Activated CD4-positive, alpha-beta T cell treated with anti-CD3 and anti-CD28 coated beads, Interleukin-2, amount 50 U/mL, for 1 hour (primary cell): ENCODE measurements at places on chromosomes 12 and 14.

DNA sequence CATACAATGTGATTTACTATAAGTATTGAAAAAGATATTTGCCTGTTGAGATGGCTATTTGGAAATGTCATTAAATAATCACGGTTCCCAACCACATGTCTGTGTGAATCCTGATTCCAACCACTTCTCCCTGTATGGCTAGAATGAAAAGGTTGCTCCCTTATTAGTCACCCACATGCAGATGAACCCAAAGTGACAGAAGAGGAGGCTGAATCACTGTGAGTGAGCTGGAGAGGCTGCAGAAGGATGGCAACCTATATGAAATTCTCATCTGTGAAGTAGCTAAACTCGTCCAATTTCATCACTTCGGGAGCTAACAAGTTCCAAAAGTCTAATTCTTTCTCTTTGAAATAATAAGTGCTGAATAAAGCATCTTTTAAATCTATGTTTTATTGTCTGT, 300.5 kb downstream of the PRKD1 start:
- DNase-seq: no peak

DNA sequence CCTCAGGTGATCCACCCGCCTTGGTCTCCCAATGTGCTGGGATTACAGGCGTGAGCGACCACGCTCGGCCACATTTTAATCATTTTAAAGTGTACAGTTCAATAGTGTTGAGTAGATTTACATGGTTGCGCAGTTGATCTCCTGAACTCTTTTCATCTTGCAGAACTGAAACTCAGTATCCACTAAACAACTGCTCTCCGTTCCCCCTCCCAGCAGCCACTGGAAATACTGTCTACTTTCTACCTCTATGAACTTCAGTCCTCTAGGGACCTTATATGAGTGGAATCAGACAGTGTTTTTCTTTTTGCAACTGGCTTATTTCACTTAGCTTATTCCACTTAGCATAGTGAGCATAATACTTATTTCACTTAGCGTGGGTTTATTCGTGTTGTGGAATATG, 53.7 kb downstream of the KCTD10 start:
- DNase-seq: no peak

GRCh38 chr12:121925358-121925695, 6.9 kb downstream of the CFAP251 start:
- DNase-seq: no peak

DNA sequence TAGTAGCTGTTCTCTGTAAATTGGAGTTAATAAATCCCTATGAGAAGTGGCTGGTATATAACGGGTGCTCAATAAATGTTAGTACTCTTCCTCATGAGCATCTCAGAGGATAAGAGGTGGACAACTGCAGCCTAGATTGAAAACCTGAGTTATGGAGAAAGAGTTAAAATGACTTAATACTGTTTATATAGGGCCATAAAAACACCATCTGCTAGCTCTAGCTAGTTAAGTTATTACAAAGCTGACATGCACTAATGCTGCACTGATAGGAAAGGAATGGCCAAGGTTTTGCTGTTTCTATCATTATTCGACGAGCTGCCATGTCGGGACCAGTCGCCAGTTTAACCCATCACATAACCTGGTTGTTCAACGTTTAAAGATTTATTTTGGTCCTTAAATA, 72.0 kb upstream of the SEL1L start:
- DNase-seq: no peak

DNA sequence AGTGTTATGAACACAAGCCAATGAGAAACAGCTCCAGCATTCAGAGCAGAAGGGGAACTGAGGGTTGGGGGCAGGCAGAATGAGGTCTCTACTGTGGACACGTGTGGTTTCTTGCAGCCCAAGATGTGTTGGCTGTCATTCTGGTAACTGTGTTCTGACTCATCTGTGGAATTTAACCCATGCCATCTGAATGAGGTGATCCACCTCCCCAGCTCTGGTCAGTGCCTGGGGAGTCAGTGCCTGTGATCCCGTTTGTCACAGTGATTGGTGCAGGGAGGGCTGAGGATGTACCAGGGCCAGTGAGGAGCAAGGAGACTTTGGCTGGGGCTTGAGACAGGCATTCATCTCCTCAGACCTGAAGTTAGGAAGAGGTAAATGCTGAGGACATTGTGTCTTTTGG, 216.8 kb downstream of the MSRB3 start:
- DNase-seq: no peak

DNA sequence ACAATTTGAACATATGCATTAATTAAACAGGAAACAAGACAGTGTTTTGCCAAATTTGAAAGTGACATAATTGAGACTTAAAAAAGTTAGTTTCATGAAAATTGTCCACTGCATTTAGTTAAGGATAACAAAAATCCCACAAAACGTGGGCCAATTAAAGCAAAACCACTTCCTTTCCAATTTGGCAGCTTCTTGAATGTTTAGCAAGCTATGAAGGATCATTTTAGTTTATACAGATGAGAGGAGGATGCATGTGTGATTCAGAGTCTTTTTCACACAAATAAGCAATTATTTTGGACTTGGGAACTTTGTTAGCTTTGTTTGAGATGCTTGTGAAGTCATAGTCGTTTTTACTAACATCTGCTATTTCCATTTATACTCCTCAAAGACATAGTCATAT, 109.6 kb downstream of the ATXN7L3B start:
- DNase-seq: no peak

GRCh38 chr14:79568594-79568993, 642.7 kb downstream of the DIO2 start:
- DNase-seq: no peak

DNA sequence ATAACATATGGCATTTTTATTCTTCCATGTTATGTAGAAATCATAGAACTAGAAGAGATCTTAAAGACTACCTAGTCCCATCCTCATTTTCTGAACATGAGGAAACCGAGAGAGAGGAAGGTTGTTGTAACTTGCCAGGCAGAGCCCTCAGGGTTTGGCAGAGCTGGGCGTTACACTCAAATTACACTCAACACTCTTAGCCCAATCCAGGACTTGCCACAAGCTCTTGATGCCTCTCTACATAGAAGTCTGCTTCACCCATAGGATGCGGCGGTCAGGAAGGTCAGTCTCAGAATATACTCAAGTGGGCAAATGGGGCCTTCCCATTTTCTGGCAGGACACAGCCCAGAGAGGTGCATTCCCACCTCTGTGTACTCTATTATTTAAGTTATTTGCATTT, 208.1 kb downstream of the ZFP36L1 start:
- no peak for DNase-seq

GRCh38 chr12:86681060-86681459, 424.9 kb upstream of the MGAT4C start:
- no peak for DNase-seq

- no peak for DNase-seq
Measured at GRCh38 chr14:51431033-51431709, 191.1 kb downstream of the TMX1 start.

- DNase-seq: no peak
Measured at GRCh38 chr12:133105620-133106019, 24.5 kb downstream of the ZNF891 start.

- DNase-seq: no peak
Measured at GRCh38 chr12:5139751-5140150, 96.1 kb downstream of the KCNA5 start.

- no peak for DNase-seq
Measured at GRCh38 chr14:96304956-96305355, 48.9 kb downstream of the BDKRB1 start.

GRCh38 chr12:11624116-11624515, 25.4 kb upstream of the ETV6 start:
- DNase-seq: no peak

DNA sequence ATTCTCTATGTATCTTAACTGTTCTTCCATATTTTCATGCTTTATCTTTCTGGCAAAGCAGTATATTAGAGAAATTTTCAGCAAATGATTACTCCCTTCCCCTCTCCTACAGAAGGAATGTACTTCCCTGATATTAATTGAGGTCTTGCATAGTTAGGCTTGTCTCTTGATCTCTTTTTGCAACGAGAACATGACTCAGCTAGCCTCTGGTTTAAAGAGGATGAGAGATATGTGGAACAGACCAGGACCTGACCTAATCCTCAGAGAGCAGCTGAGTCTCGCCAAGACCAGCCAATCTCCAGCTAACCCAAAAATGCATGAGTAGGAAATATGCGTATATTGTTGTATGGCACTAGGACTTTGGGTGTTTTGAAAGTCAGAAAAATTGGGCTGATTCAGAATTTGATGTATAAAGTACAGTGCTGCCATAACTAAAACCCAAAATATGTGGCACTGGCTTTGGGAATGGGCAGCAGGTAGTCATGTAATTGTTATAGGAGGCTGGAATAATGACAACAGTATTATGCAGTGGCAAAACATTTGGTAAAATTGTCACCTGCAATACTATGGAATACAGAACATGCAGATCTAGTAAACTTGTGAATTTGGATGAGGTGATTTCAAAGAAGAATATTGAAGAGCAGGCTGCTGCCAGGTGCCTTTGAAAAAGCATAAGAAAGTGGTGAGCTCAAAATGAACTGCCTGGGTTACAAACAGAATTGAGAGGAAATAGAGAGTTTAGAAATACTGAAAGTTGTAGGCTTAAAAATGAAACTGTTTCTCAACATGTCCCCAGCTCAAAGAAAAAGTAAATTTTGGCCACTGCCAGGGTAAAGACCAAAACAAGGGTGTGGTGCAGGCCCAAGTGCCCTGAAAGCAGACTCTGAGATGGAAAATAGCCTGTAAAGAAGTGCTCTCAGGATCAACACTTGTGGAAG, 9.3 kb upstream of the USP15 start:
- DNase-seq: no peak

DNA sequence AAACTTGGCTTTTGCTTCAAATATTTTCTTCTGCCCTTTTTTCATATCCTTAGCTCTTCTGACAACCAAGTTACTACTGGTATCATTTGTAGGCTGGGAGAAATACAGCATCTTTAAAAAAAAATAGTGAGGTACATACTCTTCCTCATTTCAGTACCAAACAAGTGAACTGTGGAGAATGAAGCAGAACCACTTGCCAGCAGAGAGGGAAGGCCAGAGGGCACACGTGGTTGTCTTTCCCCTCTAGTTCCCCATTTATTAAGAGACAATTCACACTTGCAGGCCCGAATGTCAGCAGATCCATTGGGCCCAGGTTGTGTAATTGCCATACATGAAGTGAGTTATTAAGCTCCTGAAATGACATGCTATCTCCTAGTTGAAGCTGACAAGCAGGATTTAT, 3.2 kb downstream of the SUSD6 start:
- DNase-seq: no peak

- no peak for DNase-seq
Measured at GRCh38 chr14:105335735-105336476, 21.4 kb downstream of the PACS2 start.

- no peak for DNase-seq
Measured at GRCh38 chr14:95256002-95256775, 63.5 kb downstream of the CLMN start.

DNA sequence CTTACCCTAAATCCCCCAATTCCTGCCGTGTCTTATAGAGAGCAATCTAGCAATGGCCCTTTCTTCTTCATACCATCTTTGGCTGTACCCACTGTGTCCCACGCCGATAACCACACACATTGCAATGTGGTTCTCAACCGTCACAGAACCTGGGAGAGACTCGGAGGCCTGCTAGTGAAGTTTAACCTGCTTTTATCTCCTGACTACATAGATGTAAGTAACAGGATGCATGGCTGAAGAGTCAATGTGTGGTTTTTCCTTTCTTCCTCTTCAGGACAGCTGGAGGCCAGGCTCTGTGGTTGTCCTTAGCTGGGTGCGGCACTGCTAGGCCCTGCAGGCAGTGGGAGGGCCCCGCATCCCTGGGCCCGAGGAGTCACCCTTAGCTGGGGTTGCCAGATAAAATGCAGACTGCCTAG, 51.3 kb downstream of the ZNF664 start:
- no peak for DNase-seq

- no peak for DNase-seq
Measured at GRCh38 chr12:63804746-63805145, 25.0 kb downstream of the RXYLT1 start.

DNA sequence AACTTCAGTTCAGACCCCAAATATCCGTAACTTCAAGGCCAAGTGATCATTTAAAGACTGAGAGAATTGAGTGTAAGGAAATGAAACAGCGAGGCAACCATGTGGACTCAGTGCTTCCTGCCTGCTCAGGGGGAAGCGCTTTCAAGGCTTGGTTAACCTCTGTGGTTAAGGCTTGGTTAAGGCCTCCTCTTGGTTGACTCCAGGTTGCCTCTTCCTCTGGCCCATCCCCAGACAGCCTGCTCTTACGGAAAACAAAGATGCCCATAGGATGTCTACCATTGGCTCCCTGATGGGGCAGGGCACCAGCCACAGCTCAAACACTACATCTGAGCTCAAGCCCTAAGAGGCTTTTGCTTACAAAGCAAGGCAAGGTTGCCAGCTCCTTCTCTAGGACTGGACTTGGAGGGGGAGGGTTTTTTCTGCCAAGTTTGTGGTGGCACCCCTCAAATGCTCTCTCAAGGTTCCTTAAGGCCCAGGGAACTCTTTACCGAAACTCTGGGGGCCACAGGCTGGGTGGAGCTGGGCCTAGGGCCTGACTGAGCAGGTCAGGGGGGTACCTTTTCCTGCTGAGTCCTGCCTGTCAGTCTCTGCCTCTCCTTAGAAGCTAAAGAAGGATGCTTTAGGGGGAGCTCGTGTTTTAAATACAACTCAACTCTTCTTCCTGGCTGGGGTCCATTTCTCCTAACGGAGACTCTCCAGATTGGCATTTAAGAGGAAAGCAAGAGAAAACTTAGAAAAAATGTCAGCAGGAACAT, 13.7 kb downstream of the COL2A1 start:
- peak; percentile 21 for DNase-seq

DNA sequence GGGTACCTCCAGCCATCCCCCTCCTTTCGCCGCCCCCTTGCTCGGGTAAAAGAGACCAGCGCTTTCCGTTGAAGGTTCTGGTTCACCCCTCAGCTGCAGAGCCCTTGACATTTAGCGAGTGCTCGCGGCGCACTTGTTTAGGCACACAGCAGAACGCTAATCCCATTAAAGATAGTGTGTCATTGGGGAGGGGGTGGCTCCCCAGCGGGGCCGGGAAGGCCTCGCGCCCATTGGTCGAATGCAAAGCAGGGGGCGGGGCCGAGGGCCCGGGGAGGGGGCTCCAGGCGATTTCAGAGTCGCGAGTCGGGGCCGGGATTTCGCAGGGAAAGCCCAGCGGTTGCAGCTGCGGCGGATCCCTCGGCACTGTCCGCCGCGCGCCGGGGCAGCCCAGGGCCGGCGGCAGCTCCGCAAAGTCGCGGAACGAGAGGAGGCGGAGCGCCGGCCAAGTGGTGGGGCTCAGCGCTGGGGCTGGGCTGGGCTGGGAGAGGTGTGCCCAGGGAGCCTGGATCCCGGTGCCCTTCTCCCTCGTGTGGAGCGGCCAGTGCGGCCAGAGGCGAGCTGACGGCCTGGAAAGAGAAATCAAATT, 122.9 kb downstream of the TSPAN9 start:
- no peak for DNase-seq

DNA sequence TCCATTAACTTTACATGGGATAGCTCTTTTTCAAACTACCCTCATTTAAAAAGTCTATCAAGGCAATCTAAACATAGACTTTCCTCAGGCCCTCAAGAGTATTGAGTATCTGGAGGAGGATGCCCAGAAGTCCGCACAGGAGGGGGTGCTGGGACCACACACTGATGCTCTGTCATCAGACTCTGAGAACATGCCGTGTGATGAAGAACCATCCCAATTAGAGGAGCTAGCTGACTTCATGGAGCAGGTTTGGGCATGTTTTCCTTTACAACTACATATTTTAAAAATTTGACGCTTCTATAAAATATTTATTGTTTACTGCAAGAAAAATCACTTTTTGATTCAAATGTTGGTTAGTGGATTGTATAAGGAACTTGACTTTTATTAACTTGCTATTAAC, 93.5 kb downstream of the EP400 start:
- DNase-seq: no peak

- no peak for DNase-seq
Measured at GRCh38 chr12:101698800-101699347, 1.4 kb downstream of the CHPT1 start.
